ENCODE measurements at places on chromosomes 2 and 18. TPM values are rescaled to one million over a fixed set of nuclear protein-coding genes. Genes with fewer than 3 reads are reported as not detected.

Gene ALPP
- total RNA-seq: not detected

Gene RTP5
- total RNA-seq: not detected

Gene TEX44
- not detected for total RNA-seq

Gene AOX1
- total RNA-seq: 9.8 TPM

Gene C1QL2
- total RNA-seq: not detected

- no peaks in the 10 kb centered on the region for H3K27me3 ChIP-seq
- no peak for DNase-seq
- H3K4me1 ChIP-seq: peaks cover 23% of the 10 kb centered on the region
- H3K4me3 ChIP-seq: no peak overlapping the region
- H3K36me3 ChIP-seq: no peaks in the 10 kb centered on the region
These were observed 67.6 kb downstream of the KIAA2012 start for GRCh38 chr2:202140522-202141252.

DNA sequence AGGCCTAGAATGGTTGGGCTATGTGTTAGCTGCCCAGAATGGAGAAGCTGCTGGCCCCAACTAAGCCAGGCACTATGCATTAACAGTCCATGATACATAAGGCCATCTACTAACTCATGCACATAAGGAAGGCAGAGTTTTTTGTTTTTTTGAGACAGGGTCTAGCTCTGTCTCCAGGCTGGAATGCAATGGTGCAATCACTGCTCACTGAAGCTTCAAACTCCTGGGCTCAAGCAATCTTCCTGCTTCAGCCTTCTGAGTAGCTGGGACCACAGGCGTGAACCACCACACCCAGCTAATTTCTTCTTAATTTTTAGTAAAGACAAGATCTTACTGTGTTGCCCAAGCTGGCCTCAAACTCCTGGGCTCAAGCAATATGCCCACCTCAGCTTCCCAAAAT, 37.6 kb downstream of the GPR45 start:
- H3K4me3 ChIP-seq: no peak overlapping the region
- DNase-seq: no peak
- no peaks in the 10 kb centered on the region for H3K27me3 ChIP-seq
- H3K27ac ChIP-seq: no peak overlapping the region

- H3K27ac ChIP-seq: no peak overlapping the region
- peaks cover 76% of the 10 kb centered on the region for H3K4me1 ChIP-seq
- peaks cover 12% of the 10 kb centered on the region for H3K36me3 ChIP-seq
- DNase-seq: no peak
- no peaks in the 10 kb centered on the region for H3K27me3 ChIP-seq
These were observed 27.0 kb downstream of the MEIS1 start for GRCh38 chr2:66461664-66462500.

GRCh38 chr2:220006152-220006621, 378.8 kb downstream of the SLC4A3 start:
- no peaks in the 10 kb centered on the region for H3K27me3 ChIP-seq
- no peaks in the 10 kb centered on the region for H3K36me3 ChIP-seq
- no peak overlapping the region for H3K4me3 ChIP-seq
- no peak overlapping the region for H3K27ac ChIP-seq
- no peaks in the 10 kb centered on the region for H3K4me1 ChIP-seq

DNA sequence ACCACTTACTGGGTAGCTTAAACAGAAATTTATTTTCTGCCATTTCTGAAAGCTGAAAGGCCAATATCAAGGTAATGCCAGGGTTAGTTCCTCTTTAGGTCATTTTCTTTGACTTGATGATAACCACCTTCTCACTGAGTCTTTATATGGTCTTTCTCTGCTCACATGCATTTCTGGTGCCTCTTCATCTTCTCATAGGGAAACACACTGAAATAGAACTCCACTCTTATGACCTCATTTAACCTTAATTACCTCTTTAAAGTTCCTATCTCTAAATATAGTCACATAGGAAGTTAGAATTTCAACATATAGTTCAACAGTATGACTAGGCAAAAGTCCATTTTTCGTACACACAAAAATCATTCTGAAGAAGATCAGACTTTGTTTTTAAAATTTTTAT, 616.8 kb upstream of the VRK2 start:
- no peak overlapping the region for H3K4me3 ChIP-seq
- no peaks in the 10 kb centered on the region for H3K4me1 ChIP-seq
- H3K36me3 ChIP-seq: no peaks in the 10 kb centered on the region
- H3K27me3 ChIP-seq: no peaks in the 10 kb centered on the region

GRCh38 chr2:144431998-144432397, 87.9 kb downstream of the ZEB2 start:
- H3K4me1 ChIP-seq: no peaks in the 10 kb centered on the region
- DNase-seq: no peak
- H3K27me3 ChIP-seq: no peaks in the 10 kb centered on the region
- peak overlapping the region; percentile 73 for H3K27ac ChIP-seq
- no peaks in the 10 kb centered on the region for H3K36me3 ChIP-seq

DNA sequence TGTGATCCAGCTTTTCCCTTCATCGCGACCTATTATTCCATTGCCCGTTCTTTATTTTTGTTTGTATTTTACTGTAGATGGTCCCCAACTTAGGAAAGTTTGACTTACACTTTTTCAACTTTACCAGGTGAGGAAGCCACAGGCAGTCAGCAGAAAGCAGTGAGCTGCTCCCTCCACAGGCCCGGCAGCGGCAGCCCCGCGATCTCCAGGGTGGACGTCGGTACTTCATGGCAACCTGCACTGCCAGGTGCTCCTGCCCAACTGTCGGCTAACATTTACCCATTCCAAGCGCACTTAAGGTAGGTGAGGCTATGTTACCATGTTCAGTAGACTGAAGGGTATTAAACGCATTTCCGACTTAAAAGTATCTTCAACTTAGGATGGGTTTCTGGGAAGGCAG, 12.8 kb downstream of the ZNF516 start:
- H3K27me3 ChIP-seq: no peaks in the 10 kb centered on the region
- no peak for DNase-seq
- no peak overlapping the region for H3K4me3 ChIP-seq
- H3K27ac ChIP-seq: no peak overlapping the region
- H3K4me1 ChIP-seq: peaks cover 24% of the 10 kb centered on the region
- no peaks in the 10 kb centered on the region for H3K36me3 ChIP-seq

GRCh38 chr2:197247083-197247482, 63.5 kb downstream of the ANKRD44 start:
- DNase-seq: no peak
- no peak overlapping the region for H3K27ac ChIP-seq
- H3K36me3 ChIP-seq: no peaks in the 10 kb centered on the region
- H3K4me3 ChIP-seq: no peak overlapping the region
- peaks cover 25% of the 10 kb centered on the region for H3K4me1 ChIP-seq

GRCh38 chr2:151176661-151177060, 85.0 kb downstream of the RBM43 start:
- DNase-seq: no peak
- no peaks in the 10 kb centered on the region for H3K36me3 ChIP-seq
- H3K27me3 ChIP-seq: no peaks in the 10 kb centered on the region
- H3K4me3 ChIP-seq: no peak overlapping the region
- H3K4me1 ChIP-seq: no peaks in the 10 kb centered on the region

DNA sequence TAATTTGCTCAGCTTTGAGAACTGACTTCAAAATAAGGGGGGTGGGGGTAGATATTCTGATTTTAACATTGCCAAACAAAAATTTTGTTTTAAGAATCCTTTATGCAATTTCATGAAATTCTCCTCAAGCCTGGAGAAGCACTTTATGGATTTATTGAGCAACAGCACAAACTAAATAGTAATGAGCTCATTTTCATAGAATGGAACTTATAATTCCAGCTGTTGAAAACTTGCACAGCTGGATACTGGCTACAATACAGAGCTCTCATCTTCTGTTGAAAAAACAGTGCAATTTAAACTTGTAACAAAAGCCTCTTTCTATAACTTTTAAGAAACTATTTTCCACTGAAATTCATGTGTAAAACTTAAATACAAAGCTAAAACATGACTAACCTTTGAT, 137.6 kb upstream of the FN1 start:
- H3K27ac ChIP-seq: peak overlapping the region; percentile 32
- DNase-seq: no peak
- H3K4me1 ChIP-seq: no peaks in the 10 kb centered on the region
- H3K36me3 ChIP-seq: no peaks in the 10 kb centered on the region
- H3K4me3 ChIP-seq: no peak overlapping the region
- no peaks in the 10 kb centered on the region for H3K27me3 ChIP-seq

GRCh38 chr2:111698743-111699554, 185.0 kb downstream of the ANAPC1 start:
- H3K36me3 ChIP-seq: no peaks in the 10 kb centered on the region
- peak overlapping the region; percentile 24 for H3K27ac ChIP-seq
- peaks cover 14% of the 10 kb centered on the region for H3K4me1 ChIP-seq
- H3K27me3 ChIP-seq: no peaks in the 10 kb centered on the region
